ENCODE measurements at places on chromosomes 1 and 21. TPM values are rescaled to one million over a fixed set of nuclear protein-coding genes. Genes with fewer than 3 reads are reported as not detected.

Gene NPHS2
- not detected for total RNA-seq

Gene LCE2B
- not detected for total RNA-seq

Gene ASCL5
- total RNA-seq = not detected

Gene ADAMTS4
- 11.8 TPM for total RNA-seq

Gene CR2
- total RNA-seq = not detected

Gene CLCA1
- 0.21 TPM for total RNA-seq

Gene GNG4
- total RNA-seq = 8.2 TPM

Gene HFM1
- total RNA-seq = 10.6 TPM

Gene SLC25A34
- total RNA-seq = 1.6 TPM

Gene NPPB
- not detected for total RNA-seq

Gene FMOD
- 93.3 TPM for total RNA-seq

Gene SH2D1B
- 0.21 TPM for total RNA-seq

Gene ANXA9
- 54.3 TPM for total RNA-seq

Gene RAB4A
- total RNA-seq = 45.8 TPM

Gene CD48
- 3.7 TPM for total RNA-seq

Gene BEND5
- 13.9 TPM for total RNA-seq

Gene LCE2C
- total RNA-seq = not detected

Gene CDA
- total RNA-seq = 2.3 TPM

Gene RBBP5
- total RNA-seq = 33.7 TPM

Gene PAPPA2
- total RNA-seq = 4.0 TPM

Gene CD101
- not detected for total RNA-seq

Gene LRRC38
- total RNA-seq = not detected

Gene SPRR4
- total RNA-seq = not detected

Gene CREB3L4
- total RNA-seq = 13.9 TPM

Gene ASAP3
- total RNA-seq = 48.4 TPM

Gene CNIH3
- total RNA-seq = not detected

Gene DCDC2B
- total RNA-seq = not detected

Gene MMEL1
- 4.8 TPM for total RNA-seq

Gene DIO1
- 2.1 TPM for total RNA-seq

Gene RNU1-2
- total RNA-seq = under 0.01 TPM

Gene SPRR2G
- not detected for total RNA-seq

Gene TRMT1L
- total RNA-seq = 24.1 TPM

Gene SELENBP1
- 52.4 TPM for total RNA-seq

Gene NBPF4
- total RNA-seq = not detected

Gene EPHB2
- total RNA-seq = 1.2 TPM

Gene KRTAP11-1
- not detected for total RNA-seq

Gene CFHR1
- not detected for total RNA-seq

Gene TRIM45
- total RNA-seq = 16.7 TPM

Gene SLAMF8
- total RNA-seq = 0.28 TPM

Gene HPDL
- total RNA-seq = not detected

Gene JTB
- total RNA-seq = 243 TPM

Gene RIPPLY3
- total RNA-seq = not detected

Gene CD244
- total RNA-seq = 0.52 TPM

Gene ICOSLG
- total RNA-seq = 0.51 TPM

Gene ZNF697
- 2.4 TPM for total RNA-seq

Gene FAM78B
- 0.21 TPM for total RNA-seq

Gene PPIAL4G
- total RNA-seq = not detected

Gene SAMD11
- total RNA-seq = 2.1 TPM

Gene TAL1
- total RNA-seq = 20.7 TPM
